ENCODE measurements at places on chromosomes 11 and 22. TPM values are rescaled to one million over a fixed set of nuclear protein-coding genes. Genes with fewer than 3 reads are reported as not detected.

- no peak for DNase-seq
- H3K27ac ChIP-seq: no peak overlapping the region
These were observed 187.7 kb upstream of the E2F8 start for GRCh38 chr11:19428206-19429002.

DNA sequence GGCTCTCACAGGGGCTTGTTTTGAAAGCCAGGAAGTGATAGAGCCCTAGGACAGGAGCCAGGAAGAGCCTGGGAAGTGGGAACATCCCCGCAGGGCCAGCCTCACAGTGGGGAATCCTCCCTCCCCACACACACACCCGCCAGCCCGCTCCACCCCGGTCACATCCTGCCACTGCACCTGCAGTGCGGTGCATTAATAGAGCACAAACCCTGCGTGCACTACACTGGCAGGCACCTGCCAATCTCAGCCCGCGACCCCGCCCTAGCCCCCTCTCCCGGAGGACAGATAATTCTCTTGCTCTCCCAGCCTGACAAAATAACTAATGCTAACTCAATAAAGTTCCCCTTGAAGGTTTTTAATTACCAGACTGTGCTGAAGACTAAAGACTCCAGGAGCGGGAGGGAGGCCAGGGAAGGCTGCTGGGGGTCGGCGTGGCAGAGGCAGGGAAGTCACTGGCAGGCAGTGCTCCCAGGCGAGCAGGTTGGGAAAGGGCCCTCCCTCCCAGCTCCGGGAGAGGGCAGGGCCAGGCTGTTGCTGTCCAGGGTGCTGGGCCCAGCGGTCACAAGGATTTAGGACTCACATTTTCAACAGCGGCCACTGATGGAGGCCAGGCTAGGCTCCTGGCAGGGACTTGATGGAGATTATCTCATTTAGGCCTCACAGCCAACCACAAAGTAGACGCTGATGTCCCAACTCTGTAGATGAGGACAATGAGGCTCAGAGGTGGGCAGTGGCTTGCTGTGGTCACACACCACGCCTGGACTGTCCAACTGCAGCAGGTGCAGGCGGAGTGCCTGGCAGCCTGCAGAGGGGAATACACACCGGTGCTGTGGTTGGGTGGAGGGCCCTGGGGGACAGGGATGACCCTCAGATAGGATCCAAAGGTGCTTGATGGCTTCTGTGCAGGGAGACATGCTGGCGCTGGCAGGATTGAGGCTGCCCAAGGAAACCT is 23.9 kb upstream of the TCF20 start:
- H3K4me1 ChIP-seq: peaks cover 2% of the 10 kb centered on the region
- H3K27me3 ChIP-seq: no peaks in the 10 kb centered on the region
- peak; percentile 87 for DNase-seq

DNA sequence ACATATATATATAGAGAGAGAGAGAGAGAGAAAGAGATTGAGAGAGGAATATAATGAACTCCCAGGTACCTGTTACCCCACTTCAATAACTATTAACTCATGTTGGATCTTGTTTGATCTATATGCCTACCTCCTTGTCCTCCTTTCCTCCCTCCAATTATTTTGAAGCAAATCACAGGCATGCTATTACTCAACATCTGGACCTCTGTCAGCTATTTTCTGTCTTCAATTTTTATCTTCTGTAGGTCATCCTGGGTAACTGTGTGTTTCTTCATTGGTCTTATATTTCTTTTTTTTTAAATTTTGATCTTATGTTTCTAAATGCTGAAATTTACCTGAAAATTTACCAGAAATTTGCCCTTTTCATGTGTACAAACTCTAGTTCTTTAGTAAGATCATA is 24.8 kb downstream of the UVRAG start:
- peaks cover 3% of the 10 kb centered on the region for H3K4me1 ChIP-seq
- H3K27me3 ChIP-seq: no peaks in the 10 kb centered on the region
- H3K27ac ChIP-seq: no peak overlapping the region
- H3K36me3 ChIP-seq: no peaks in the 10 kb centered on the region

DNA sequence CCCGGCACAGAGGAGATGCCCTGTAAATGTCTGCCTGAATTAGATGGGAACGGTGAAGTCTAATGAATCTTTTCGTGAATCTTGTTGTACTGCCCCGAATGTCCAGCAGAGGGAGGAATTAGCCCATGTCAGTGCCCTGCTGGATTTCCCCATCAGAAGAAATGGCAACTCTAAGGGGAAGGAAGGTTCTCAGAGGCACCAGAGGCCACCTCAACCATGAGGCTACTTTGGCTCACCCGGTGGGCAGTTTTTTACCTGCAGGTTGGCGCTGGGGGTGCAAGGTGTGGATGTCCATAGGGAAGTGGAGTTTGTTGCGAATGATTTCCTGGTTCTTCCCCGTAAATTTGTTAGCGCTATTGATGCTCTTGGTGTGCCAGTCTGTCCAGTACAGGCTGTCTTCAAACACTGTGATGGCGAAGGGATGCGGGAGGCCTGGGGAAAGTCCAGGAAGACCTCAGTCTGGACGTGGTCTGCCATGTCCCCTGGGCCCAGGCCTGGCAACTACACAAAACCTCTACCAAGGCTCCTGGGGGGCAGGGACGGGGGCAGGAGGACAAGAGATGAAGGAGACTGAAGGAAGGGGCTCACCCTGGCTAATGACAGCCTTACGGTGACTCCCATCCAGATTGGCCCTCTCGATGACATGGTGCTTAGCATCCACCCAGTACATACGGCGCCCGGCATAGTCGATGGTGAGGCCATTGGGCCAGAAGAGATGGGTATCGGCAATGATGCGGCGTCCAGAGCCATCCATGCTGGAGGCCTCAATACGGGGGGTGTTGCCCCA is 28.5 kb downstream of the LRP4 start:
- peak; percentile 73 for DNase-seq
- no peaks in the 10 kb centered on the region for H3K36me3 ChIP-seq
- H3K4me1 ChIP-seq: no peaks in the 10 kb centered on the region
- no peaks in the 10 kb centered on the region for H3K27me3 ChIP-seq

The GGTLC3 gene
- total RNA-seq: 6.2 TPM

DNA sequence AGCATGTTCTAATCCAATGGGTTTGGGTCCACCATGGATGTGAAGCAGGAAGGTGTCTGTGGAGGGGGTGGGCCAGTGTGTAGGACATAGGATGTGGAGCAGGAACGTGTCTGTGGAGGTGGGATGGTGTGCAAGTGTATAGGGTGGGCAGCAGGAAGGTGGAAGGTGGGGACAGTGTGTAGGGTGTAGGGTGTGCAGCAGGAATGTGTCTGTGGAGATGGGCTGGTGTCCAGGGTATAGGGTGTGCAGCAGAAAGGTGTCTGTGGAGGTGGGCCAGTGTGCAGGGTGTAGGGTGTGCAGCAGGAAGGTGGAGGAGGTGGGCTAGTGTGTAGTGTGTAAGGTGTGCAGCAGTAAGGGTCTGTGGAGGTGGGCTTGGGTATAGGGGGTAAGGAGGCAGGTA is 1068.0 kb downstream of the NTM start:
- no peak overlapping the region for H3K4me3 ChIP-seq
- DNase-seq: no peak
- H3K4me1 ChIP-seq: no peaks in the 10 kb centered on the region
- no peaks in the 10 kb centered on the region for H3K27me3 ChIP-seq
- no peak overlapping the region for H3K27ac ChIP-seq
- H3K36me3 ChIP-seq: no peaks in the 10 kb centered on the region

The TRIM48 gene
- not detected for total RNA-seq

DNA sequence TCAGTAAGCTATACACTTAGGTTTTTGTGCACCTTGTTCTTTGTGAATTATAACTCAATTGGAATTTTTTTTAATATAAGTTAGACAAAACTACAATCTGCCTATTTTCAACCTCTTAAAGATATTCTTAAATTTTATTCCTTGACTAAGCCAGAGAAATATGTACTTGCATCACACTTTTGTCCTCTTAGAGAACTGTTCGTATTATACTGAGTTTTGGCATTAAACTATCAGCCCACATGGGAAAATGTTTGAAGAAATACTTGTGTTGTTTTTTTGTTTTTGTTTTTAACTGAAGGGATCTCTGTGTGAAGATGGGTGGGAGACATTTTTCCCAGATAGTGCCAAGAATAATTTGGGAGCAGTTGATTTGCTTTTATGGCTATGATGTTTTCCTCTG is 25.3 kb downstream of the CEP295 start:
- H3K4me3 ChIP-seq: no peak overlapping the region
- DNase-seq: no peak
- no peaks in the 10 kb centered on the region for H3K27me3 ChIP-seq
- H3K4me1 ChIP-seq: no peaks in the 10 kb centered on the region

The SLC29A2 gene
- 10.4 TPM for total RNA-seq

GRCh38 chr11:1553808-1554594 is 18.1 kb downstream of the DUSP8 start:
- H3K36me3 ChIP-seq: no peaks in the 10 kb centered on the region
- no peaks in the 10 kb centered on the region for H3K27me3 ChIP-seq
- H3K4me1 ChIP-seq: peaks cover 14% of the 10 kb centered on the region
- no peak overlapping the region for H3K4me3 ChIP-seq
- DNase-seq: peak; percentile 82

- no peaks in the 10 kb centered on the region for H3K27me3 ChIP-seq
- H3K27ac ChIP-seq: no peak overlapping the region
- no peak for DNase-seq
- no peaks in the 10 kb centered on the region for H3K36me3 ChIP-seq
- no peak overlapping the region for H3K4me3 ChIP-seq
These were observed 4.0 kb downstream of the PPP6R2 start for GRCh38 chr22:50347157-50347556.

All from kidney (tissue), 22 donors.